ENCODE measurements at places on chromosomes 1 and 21.

DNA sequence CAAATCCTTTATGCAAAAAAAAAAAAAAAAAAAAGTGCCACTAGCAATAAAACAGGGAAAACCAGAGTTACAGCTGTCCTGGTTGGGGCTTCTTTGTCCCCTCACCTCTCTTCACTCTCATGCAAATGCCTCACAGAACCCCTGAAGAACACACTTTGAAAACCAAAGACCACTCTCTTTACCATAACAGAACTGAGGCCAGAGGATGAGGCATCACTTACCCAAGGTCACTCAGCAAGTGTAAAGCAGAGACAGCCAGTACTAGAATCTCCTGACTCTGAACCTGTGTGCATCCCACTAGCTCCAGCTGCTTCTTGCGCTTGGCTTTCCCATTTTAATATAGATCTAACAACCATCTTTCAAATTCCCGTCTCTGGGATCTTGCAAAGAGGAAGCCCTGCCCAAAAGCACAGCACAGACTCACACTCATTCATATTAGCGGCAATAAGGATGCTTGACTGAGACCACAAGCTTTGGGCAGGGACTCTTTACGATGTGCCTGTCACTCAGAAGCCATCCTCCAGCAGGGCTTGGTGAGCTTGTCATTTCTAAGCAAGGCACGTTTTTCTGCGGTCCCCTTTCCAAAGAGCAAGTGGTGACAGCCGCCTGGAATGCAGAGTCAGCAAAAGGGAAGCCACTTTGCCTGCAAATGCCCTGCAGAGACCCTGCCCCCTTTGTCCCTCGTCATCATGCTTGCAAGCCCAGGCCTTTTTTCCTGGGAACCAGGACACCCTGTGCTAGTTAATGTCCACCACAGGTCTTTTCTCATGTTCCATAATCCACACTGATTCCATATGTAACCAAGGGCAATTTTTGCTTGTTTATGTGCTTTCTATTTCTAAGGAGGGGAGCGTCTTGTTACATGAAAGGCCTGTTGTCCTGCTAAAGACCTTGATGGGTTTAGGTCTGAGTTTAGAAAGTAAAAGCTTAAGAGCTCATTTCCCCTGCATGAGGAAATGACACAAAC lies 76.5 kb upstream of the NFIA start:
- DNase-seq = no peak

- no peak for DNase-seq
Measured at GRCh38 chr1:21237446-21238088, 52.7 kb downstream of the ECE1 start.

- DNase-seq = no peak
Measured at GRCh38 chr1:238673561-238673960, 712.8 kb upstream of the CHRM3 start.

- no peak for DNase-seq
Measured at GRCh38 chr1:13703558-13704490, 3.8 kb downstream of the PRDM2 start.

DNA sequence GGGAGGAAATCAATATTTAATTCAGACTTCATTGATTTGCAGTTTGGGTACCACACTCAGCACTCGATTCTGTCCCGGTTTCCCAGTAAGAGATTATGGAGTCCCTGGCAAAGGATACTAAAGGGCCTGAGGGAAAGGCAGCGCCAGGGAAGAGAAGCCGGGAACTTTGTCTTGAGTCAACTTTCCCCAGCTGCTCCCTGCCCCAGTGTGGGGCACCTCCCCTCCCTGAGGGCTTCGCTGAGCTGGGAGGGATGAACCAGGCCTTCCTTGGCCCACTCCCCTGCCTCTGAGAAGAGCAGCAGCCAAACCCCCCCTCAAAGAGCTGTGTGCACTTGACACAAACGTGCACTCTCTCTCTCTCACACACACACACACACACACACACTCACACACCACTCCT lies 32.6 kb downstream of the OPTC start:
- no peak for DNase-seq

GRCh38 chr1:73593804-73594203 lies 604.2 kb downstream of the LRRIQ3 start:
- DNase-seq = no peak

- no peak for DNase-seq
Measured at GRCh38 chr1:220751111-220751510, 3.0 kb downstream of the MTARC2 start.

DNA sequence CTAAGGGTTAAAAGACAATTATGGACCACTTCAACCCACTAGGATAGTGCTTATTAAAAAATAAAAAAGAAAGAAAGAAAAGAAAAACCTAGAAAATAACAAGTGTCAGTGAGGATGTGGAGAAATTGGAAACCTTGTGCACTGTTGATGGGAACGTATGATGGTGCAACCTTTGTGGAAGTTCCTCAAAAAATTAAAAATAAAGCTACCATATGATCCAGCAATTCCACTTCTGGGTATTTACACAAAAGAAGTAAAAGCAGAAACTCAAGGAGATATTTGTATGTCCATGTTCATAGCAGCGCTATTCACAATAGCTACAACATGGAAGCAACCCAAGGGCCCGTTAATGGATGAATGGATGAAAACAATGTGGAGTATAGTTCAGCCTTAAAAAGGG lies 115.2 kb upstream of the ATP1A1 start:
- no peak for DNase-seq

DNA sequence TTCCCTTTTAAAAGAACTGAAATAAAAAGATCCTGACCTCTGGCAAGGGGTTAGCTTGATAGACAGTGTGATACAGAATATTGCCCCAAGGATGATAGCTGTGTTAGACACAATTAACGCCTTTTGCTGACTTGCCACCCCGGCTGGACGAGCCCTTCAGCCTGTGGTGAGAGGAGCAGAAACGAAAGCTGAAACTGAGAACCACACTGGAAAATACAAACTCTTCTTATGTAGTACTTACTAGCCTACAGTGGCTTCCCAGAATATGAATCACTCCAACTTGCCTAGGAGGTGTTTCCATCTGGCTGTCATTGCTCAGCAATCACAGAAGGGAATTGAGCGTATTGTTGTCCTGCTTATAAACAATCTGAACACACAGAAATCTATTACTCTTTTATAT lies 22.9 kb downstream of the SAMSN1 start:
- no peak for DNase-seq

- no peak for DNase-seq
Measured at GRCh38 chr1:96048572-96049212, 672.9 kb upstream of the PTBP2 start.

DNA sequence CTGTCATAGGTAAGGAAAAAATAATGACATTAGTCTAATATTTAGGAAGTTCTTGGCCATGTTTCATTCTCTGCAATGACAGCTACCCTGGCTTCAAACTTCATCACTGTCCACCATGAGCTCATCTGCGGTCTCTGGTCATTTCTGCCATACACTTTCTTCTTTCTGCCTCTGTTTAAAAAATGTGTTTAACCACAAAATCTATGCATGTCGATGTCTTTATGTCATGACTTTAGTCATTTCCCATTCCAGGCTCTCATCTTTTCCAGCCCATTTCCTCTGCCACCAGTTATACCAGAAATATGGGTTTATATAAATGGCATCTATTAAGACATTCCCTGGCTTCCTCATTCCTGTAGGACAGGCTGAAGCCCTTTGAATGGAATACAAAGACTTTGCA lies 68.5 kb upstream of the DUSP10 start:
- no peak for DNase-seq

DNA sequence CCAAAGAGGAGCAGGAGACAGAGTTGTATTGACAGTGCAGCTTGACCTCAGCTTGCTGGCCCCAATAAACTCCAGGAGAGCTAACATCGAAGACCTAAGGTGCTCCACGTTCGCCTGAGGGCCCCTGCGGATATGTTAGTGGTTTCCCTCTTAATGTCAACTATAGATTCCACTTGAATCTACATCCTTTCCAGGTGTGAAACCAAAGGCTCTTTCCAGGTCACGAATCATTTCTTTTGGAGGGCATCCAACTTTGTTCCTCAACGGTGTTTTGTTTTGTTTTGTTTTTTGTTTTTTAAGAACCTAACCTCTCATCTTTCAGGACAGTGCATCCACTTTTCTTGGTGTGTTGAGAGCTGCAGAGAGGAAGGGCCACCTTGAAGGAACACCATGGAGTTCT lies 267.6 kb upstream of the SGIP1 start:
- no peak for DNase-seq

GRCh38 chr1:17755120-17755519 lies at the start of gene ACTL8:
Gene ACTL8, plus strand, starts transcription at chr1:17755333. Its CDS starts 67,676 bp downstream, at chr1:17823009.
- DNase-seq = no peak

GRCh38 chr1:46285730-46286477 lies 17.5 kb downstream of the LRRC41 start:
- no peak for DNase-seq

DNA sequence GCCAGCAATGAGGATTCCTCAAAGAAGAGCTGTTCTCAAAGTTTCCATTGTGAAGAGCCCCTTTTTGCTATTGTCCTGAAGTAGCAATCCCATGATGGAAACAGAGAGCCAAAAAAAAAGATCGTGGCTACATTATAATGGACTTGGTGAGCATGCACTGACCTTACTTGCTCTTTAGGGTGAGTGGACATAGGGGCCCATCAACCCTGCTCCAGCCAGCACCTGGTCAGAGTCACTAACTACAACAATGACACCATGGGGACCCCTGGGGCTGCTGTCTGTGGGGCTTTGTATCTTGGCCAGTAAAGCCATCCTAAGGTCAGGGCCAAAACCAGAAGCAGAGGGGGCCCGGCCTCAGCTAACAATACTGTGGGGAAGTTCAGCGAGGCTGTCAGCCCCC lies 30.4 kb upstream of the RAB4A start:
- DNase-seq = no peak

- no peak for DNase-seq
Measured at GRCh38 chr1:179510038-179510437, 65.7 kb downstream of the NPHS2 start.

Data from stimulated activated CD4-positive, alpha-beta T cell treated with anti-CD3 and anti-CD28 coated beads, Interleukin-15, amount 100 ng/mL, for 1 hour (primary cell).